ENCODE measurements at places on chromosomes 1 and 21.

DNA sequence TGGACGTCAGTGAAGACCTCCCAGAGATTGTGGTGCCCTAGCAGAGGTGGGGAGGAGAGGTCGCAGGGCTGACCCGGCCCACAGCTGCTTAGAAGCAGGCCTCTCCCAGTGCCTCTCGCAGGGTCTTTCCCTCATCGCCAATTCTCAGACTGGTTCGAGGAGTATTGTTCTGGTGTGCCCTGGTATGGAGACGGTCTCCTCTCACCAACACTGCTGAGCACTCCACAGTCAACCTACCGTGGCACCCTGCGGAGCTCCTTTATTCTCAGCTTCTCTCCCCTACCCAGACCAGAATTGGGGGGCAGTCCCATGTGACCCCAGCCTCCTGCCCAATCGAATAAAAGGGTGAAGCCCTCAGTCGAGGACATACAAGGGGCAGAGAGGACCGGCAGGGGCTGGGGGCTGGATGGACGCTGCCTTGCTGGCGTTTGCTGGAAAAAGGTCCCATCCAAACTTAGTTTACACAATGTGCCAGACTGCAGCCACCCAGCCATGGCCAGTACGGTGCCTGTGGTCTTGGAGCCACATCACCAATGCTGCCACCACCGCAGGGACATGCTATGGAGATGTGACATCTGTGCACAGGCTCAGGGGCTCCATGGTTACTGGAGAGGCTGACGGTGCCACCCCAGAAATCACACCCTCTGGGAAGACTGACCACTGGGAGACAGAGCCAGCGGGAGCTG, 80.8 kb downstream of the STUM start:
- DNase-seq = no peak

GRCh38 chr1:200999667-201000066, 23.8 kb downstream of the KIF21B start:
- no peak for DNase-seq

DNA sequence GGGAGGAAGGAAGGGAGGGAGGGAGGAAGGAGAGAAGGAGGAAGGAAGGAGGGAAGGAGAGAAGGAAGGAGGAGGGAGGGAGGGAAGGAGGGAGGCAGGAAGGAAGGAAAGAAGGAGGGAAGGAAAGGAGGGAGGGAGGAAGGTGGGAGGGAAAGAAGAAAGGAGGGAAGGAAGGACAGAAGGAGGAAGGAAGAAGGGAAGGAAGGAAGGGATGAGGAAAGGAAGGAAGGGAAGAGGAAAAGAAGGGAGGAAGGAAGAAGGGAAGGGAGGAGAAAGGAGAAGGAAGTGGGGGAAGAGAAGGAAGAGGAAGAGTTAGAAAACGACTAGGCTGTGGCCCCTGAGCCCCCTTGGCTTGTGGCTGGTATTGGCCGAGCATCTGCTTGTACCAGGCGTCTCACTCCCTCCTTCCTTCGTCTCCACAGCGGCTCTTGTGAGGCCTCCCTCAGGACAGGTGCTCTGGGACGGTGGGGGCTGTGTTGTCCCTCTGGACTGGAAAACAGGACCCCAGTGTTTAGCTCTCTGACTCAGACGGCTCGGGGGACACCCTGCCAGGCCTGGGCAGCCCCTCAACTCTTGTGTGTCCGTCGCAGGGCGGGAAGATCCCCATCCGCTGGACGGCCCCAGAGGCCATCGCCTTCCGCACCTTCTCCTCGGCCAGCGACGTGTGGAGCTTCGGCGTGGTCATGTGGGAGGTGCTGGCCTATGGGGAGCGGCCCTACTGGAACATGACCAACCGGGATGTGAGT, 36.2 kb upstream of the C1QA start:
- peak; percentile 74 for DNase-seq

- DNase-seq = no peak
Observed at GRCh38 chr21:32860399-32860798, 88.8 kb upstream of the PAXBP1 start.

DNA sequence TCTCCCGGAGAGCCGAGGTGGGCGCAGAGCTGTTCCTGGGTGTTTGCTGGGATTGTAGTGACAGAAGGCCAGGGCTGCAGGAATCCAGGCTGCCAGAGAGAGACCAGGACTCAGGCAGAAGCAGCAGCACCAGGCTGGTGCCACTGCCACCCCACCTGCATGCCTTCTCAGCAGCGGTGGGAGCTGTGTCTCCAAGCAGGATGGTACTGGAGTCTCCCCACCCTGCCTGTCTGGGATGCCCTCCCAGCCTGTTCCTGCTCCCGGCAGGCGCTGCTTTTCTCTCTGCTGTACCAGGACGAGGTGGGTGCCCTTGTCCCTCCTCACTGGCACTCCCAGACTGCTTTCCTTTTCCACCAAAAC, 4.5 kb upstream of the HES4 start:
- DNase-seq = no peak

- DNase-seq = no peak
Observed at GRCh38 chr21:26674323-26674722, 101.2 kb upstream of the CYYR1 start.

- DNase-seq = no peak
Observed at GRCh38 chr1:44489481-44489880, 84.4 kb downstream of the RNF220 start.

DNA sequence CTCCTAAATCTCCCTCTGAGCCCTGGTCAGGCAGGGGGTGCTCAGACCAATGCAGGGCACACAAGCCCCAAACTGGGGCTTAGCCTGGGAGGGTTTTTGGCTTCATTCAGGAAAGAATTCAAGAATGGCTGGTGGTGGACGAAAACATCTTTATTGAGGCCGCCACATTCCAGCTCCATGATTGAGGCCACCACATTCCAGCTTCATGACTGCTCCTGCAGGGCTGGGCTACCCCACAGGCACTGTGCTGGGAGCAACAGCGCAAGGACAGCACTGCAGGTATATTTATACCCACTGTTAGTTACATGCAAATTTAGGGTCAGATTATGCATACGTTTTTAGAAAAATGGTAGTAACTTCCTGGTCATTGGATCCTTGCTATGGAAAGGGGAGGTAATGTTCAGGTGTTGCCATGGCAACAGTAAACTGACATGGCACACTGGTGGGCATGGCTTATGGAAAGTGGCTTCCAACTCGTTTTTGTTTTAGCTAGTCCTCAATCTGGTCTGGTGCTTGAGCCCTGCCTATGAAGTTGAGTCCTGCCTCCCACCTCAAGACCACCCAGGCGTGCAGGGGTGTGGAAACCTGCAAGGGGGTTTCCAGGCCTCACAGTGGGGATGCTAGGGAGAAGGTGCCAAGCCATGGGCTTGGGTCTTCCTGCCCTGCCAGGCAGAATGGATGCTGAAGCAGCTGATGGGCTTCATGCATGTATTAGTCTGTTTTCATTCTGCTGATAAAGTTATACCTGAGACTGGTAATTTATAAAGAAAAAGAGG, 348.7 kb upstream of the AJAP1 start:
- DNase-seq = no peak

- DNase-seq = no peak
Observed at GRCh38 chr1:160048335-160048734, 16.5 kb upstream of the PIGM start.

GRCh38 chr1:38783640-38784229, 75.8 kb downstream of the RRAGC start:
- no peak for DNase-seq

Measured in DMS153 (cell line).